ENCODE measurements at places on chromosomes 11 and 22. TPM values are rescaled to one million over a fixed set of nuclear protein-coding genes. Genes with fewer than 3 reads are reported as not detected.

The BACE1-AS gene
- 9.3 TPM for total RNA-seq

The MTMR3 gene
- 47.6 TPM for total RNA-seq

The APOA4 gene
- total RNA-seq: not detected

The MYOD1 gene
- total RNA-seq: not detected

The ILK gene
- 175 TPM for total RNA-seq

The BTG4 gene
- not detected for total RNA-seq

The FXYD6 gene
- 253 TPM for total RNA-seq

The SLC6A5 gene
- 4.9 TPM for total RNA-seq

The PYGM gene
- total RNA-seq: 13.6 TPM

The OR51B2 gene
- 0.22 TPM for total RNA-seq

The MIAT gene
- 38.7 TPM for total RNA-seq

The LRRC10B gene
- 1.4 TPM for total RNA-seq

The C11orf52 gene
- total RNA-seq: not detected

The MOV10L1 gene
- 3.7 TPM for total RNA-seq

The TSGA10IP gene
- total RNA-seq: not detected

The IL10RA gene
- 7.2 TPM for total RNA-seq

The CHRNA10 gene
- 0.40 TPM for total RNA-seq

The CYTH4 gene
- 9.4 TPM for total RNA-seq

The LRRC55 gene
- 14.8 TPM for total RNA-seq

The TTLL1 gene
- total RNA-seq: 21.6 TPM

The OVCH2 gene
- not detected for total RNA-seq

The RPS13 gene
- total RNA-seq: 849 TPM

The PIH1D2 gene
- 12.9 TPM for total RNA-seq

The BARX2 gene
- total RNA-seq: 0.10 TPM

The POU2AF2 gene
- total RNA-seq: not detected

The LIPT2 gene
- 6.2 TPM for total RNA-seq

The SGSM1 gene
- 11.4 TPM for total RNA-seq

The PIM3 gene
- total RNA-seq: 12.9 TPM

The SERPING1 gene
- total RNA-seq: 131 TPM

The ACRV1 gene
- 0.79 TPM for total RNA-seq

The ENTHD1 gene
- not detected for total RNA-seq

The IL18 gene
- total RNA-seq: 18.2 TPM

The RCOR2 gene
- 8.9 TPM for total RNA-seq

The WBP2NL gene
- 2.4 TPM for total RNA-seq

The OR8G1 gene
- not detected for total RNA-seq

The PANX3 gene
- 0.11 TPM for total RNA-seq

The PLAAT5 gene
- total RNA-seq: 7.0 TPM

The MGAT3 gene
- 19.9 TPM for total RNA-seq

The GRIK4 gene
- 5.2 TPM for total RNA-seq

The PNPLA3 gene
- total RNA-seq: 7.2 TPM

The CALCA gene
- 17.6 TPM for total RNA-seq

The PKNOX2 gene
- 14.2 TPM for total RNA-seq

The RAG2 gene
- 0.10 TPM for total RNA-seq

The ACR gene
- total RNA-seq: not detected

The MISFA gene
- 5.8 TPM for total RNA-seq

The TTC28 gene
- total RNA-seq: 39.6 TPM

The SLC5A12 gene
- 0.28 TPM for total RNA-seq

The SLC43A1 gene
- 5.3 TPM for total RNA-seq

The PATE4 gene
- total RNA-seq: not detected

The CDC45 gene
- total RNA-seq: 7.9 TPM

The BDNF gene
- total RNA-seq: 2.7 TPM

The SLC25A18 gene
- total RNA-seq: 13.1 TPM

The LRRN4CL gene
- 3.2 TPM for total RNA-seq

The SAC3D1 gene
- 4.0 TPM for total RNA-seq

The TMEM121B gene
- total RNA-seq: 4.6 TPM

Measured in spinal cord (tissue), 10 donors.